ENCODE measurements at places on chromosomes 5 and 9.

GRCh38 chr5:180128671-180129261, 57.2 kb upstream of the RNF130 start:
- no peak for DNase-seq

DNA sequence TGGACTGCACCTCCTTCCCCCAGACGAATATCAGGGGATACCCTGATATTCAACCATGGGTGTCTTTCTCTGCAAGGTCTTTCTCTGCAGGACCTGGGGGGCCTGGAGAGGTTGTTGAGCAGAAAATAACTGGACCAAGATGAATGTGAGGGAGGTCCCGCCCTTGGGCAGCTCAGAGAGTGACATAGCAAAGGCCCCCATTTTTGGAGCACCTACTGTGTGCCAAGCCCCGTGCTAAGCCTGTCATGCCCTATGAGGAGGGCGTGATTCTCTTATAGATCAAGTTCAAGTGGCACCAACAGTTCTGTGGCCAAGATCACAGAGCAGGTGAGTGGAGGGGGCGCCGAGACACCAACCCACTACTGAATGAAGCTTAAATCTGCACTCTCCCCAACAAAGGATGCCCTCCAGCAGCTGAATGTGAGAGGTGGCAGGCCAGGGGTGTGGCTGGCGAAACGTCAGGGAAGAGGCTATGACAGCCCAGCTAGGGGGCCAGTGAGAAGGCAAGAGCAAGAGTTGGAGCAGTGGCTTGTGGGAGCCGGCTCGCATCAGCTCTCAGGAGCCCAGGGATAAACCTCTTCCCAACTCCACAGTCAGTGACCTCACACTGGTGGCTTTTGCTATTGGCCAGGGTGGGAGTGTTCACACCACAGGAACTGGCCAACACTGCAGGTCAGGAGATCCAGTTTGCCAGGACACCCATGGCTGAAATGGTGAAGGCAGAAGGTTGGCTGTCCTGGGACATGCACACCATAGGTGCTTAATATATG, 5.3 kb downstream of the SARDH start:
- no peak for DNase-seq

GRCh38 chr5:172064358-172064757, 57.9 kb upstream of the FBXW11 start:
- DNase-seq = no peak

- DNase-seq = no peak
Observed at GRCh38 chr5:32597041-32597629, 11.8 kb downstream of the SUB1 start.

DNA sequence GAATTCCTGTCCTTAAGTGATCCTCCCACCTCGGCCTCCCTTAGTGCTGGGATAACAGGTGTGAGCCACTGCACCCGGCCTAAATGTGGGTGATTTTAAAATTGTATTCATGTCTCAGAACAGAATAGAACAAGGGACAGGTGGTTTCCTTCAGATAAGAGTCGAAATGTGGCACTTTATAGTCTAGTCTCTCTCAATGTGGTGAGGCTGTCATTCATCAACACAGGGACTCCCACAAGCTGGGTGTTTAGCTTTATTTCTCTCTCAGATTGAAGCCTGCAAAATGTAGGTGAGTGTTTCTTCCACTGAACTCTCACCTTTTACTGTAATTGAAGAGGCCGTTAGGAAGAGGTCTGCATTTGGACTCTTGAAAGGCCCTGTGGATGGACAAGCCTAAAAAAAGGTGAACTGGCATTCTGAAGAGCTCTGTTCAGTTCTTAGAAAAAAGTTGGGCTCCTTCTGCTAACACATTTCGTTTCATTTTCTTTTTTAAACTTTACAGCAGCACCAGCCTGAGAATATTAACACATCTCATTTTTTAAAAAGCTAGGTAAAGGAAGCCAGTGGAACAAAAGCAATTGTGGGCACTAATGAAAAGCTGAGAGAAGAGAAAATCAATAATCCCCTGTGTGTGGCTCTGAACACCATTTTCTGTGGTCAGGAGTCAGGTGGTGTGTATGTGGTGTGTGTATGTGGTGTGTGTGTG, 126.2 kb upstream of the SLC28A3 start:
- DNase-seq = no peak

DNA sequence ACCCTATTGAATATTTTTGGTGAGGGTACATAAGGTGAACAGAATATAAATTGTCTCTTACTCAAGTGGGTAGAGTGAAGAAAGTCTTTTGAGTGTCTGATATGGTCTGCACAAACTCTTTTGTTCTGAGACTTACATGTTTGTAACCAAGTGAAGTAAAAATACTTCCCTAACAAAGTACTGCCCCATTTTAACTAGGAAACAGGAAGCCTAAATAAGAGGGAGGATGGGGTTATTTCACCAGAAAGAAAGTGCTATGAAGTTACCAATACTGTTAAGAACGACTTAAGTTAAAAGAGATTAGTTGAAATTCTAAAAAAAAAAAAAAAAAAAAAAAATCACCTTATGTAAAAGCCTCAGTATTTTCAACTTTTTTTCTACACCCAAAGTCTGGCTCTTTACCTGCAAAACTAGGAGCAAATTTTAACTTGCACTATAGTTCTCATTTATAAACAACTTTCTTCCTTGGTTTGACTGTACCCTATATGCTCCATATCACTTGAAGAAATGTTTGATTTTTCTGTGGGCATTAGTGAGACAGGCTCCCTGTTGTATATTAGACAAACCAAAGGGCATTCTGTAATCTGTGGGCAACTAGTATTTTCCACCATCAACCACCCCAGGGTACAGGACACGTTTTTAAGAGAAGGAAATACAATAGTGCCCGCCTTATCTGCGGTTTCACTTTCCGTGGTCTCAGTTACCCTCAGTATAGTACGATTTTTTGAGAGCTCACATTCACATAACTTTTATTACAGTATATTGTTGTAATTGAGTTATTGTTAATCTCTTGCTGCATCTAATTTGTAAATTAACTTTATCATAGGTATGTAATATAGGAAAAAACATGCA, 127.7 kb downstream of the NR3C1 start:
- no peak for DNase-seq

DNA sequence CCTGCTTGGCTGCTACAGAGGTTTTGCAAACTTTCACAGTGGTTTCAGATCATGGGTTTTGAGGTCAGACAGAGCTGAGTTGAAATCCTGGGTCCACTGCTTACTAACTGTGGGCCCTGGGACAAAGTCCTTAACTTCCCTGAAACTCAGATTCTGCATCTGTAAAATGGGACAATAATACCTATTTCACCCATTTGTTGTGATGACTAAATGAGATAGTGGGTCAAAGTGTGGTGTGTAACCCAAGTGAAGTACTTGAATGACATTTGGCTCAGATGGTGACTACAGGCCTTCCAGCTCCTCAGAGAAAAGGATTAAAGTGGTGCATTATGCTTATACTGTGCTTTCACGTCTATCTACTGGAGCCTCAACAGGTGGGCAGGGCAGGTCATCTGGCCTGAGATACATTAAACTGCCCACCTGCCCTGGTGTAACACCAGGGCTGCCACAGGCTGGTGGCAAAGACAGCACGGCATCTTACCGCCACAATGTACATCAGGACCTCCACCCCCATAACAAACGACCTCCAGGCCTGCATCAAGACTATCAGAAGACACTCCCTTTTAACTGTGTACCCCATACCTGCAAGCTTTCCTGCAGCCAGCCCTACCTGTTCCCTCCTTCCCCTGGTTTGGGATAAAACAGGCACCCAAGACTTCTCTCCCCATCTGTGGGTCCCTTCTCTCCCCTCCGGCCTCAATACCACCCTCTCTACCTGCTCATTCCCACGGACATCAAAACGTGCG, 846 bp upstream of the TRAF1 start:
- DNase-seq = no peak

GRCh38 chr9:106072421-106072820, 378.1 kb downstream of the TMEM38B start:
- no peak for DNase-seq

- no peak for DNase-seq
Observed at GRCh38 chr9:131492070-131492469, 10.6 kb upstream of the POMT1 start.

DNA sequence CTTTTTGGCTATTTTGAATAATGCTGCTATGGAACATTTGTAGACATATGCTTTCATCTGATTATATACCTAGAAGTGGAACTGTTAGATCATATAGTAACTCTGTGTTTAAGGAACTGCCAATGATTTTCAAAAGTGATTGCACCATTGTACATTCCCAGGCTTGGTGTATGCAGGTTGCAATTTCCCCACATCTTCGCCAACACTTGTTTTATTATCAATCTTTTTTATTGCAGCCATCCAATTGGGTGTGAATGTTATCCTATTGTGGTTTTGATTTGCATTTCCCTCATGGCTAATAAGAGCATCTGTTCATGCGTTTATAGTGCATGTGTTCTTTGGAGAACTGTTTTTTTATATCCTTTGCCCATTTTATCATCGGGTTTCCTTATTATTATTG, 81.3 kb downstream of the PLAC8L1 start:
- no peak for DNase-seq

DNA sequence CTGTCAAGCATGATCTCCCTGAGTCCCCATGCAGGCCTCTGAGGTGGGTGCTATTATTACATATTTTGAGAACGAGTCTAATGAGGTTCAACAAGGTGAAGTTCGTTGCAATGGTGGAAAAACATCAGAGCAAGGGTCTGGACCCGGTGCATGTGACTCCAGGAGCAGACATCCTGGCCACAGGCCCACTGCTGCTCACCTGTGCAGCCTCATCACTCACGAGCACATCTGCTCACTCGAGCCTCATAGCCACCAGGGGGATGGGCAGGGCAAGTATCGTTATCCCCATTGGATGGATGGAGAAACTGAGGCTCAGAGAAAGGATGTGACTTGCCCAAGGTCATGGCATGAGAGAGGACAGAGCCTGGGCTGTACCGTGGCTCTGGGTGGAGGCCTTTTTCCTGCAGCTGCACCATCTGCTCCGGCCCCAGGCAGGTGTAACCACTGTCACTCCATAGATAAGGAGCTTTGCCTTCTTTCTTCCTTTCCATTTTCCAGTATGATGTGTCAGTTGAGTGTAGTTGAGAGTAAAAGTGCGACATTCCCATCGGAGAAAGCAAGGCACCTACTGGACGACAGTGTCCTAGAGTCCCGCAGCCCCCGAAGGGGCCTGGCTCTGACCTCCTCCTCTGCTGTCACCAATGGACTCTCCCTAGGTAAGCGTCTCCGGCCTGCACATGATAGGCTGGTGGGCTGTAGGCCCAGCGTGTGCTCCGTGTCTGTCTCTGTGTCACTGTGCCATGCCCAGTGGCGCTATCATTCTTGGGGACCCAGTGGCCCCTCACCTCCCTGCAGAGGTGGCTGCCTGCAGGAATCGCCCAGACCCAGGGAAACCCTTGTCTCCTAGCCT, 68.4 kb upstream of the GARNL3 start:
- DNase-seq = no peak

- peak; percentile 17 for DNase-seq
Observed at GRCh38 chr5:133962801-133963476, 5.5 kb downstream of the C5orf15 start.

- DNase-seq = no peak
Observed at GRCh38 chr9:131500377-131500776, 2.3 kb upstream of the POMT1 start.

DNA sequence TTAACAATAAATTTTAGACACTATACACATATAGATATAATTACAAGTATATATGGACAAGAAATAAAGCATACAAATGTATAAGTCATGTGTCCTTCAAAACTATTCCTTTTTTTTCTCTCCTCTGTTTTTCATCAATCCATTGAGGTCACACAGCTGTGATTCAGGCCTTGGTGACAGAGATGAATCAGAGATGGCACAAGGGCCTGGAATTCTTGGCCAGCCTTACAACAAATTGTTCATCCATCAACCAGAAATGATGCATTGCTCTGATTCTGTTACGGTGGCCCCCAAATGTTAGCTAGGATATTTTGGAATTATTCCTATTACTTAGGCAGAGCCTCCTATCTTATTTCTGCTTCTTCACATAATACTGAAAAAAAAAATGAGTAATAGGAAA, 108.7 kb upstream of the MPDZ start:
- no peak for DNase-seq

GRCh38 chr5:159883522-159883950, 32.7 kb upstream of the ADRA1B start:
- no peak for DNase-seq

DNA sequence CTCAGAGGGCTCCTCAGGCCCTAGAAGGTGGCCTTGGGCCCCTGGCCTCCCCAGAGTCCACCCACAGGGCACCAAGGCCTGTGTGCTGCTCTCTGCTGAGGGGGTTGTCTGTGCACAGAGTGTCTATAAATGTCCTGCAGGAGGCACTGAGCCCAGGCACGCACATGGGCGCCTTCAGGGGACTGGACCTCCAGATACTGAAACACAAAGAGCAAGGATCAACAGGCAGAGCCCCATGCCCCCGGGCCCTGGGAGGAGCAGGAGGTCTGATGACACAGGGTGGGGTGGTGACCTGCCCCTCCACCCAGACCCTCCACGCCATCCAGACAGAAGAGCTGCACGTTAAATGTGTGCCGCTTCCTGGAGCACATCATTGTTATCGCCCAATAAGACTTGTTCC, 64.6 kb upstream of the SIMC1 start:
- no peak for DNase-seq

DNA sequence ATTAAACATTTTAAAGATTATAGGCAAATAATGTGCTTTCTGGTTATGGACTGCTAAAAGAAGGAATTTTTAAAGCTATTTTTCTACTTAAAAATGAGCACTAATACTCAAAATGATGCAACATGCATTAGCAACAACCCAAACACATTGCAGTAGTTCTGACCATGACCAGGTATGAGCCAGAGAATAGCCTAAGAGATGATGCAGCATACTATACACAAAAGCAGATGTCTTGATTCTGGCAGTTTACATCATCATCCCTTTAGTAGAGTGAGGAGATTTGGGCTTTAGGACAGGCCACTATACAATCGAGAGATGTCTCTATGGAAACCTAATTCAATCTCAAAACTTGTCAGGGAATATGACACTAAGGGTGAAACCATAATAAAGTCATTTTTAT, 307.1 kb downstream of the PRR16 start:
- no peak for DNase-seq

DNA sequence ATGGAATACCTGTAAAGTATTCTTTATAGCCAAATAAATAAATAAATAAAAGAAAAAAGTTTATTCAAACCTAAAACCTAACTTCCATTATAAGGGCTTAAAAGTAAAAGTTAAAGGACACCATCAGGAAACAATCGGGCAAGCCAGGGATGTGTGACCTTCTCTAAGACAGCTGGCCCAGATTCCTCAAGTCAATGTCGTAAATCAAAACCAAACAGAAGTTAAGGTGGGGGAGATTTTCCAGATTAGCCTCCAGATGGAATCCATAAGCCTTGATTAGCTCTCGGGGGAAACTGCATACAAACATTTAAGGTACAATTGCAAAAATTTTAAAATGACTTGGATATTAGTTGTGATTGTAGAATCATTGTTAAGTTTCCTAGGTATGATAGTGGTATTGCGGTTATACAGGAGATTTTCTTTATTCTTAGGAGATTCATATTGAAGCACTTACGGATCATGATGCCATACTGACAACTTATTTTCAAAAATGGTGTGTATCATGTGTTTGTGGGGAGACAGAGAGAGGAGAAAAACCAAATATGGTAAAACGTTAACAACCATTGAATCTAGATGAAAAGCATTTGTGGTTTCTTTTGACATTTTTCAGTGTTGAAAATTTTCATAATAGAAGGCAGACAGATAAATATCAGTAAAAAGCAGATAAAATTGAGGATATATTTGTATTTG, 21.5 kb upstream of the MGAT1 start:
- no peak for DNase-seq
